ENCODE measurements at places on chromosomes 1 and 21.

DNA sequence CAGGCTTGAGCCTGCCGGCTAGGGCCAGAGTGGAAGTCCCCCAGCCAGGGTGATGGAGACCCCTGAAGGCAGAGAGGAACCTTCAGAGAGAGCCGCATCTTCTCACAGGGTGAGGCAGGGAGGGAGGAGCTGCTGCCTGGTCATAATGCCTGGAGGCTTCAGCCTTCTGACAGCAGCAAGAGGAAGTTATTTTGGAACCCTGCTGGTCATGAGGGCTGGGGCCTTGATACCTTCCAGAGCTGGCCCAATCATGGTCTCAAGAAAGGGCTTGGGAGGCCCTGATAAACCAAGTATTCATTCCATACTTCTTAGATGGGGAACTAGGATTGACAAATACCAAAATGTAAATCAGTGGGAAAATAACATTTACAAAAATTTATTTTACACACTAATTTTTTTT, 26.6 kb upstream of the MPZL1 start:
- peak; percentile 19 for DNase-seq

DNA sequence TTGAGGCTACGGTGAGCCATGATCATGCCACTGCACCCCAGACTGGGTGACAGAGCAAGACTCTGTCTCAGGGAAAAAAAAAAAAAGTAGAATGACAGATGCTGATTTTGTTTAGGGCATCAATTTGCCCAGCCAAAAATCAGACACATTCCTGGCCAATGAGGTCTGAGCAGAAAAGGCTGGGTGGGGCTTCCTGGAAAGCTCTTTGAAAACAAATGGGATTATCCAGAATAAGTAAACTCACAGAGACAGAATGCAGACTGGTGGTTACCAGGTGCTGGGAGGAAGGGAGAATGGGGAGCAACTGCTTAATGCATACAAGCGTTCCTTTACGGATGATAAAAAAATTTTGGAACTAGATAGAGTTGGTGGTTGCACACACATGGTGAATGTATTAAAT, 10.1 kb upstream of the CITED4 start:
- no peak for DNase-seq

- DNase-seq, result no peak
Observed at GRCh38 chr1:24896596-24897262, 33.3 kb downstream of the RUNX3 start.

GRCh38 chr1:54108156-54108555, 44.6 kb downstream of the CDCP2 start:
- DNase-seq, result no peak

Data from EH (cell line).